Transverse colon (tissue), 4 donors: ENCODE measurements at places on chromosomes 5 and 9. TPM values are rescaled to one million over a fixed set of nuclear protein-coding genes. Genes with fewer than 3 reads are reported as not detected.

The IL7R gene
- total RNA-seq = 54.8 TPM

The ARHGEF37 gene
- 27.5 TPM for total RNA-seq

The RAD50 gene
- 47.5 TPM for total RNA-seq

DNA sequence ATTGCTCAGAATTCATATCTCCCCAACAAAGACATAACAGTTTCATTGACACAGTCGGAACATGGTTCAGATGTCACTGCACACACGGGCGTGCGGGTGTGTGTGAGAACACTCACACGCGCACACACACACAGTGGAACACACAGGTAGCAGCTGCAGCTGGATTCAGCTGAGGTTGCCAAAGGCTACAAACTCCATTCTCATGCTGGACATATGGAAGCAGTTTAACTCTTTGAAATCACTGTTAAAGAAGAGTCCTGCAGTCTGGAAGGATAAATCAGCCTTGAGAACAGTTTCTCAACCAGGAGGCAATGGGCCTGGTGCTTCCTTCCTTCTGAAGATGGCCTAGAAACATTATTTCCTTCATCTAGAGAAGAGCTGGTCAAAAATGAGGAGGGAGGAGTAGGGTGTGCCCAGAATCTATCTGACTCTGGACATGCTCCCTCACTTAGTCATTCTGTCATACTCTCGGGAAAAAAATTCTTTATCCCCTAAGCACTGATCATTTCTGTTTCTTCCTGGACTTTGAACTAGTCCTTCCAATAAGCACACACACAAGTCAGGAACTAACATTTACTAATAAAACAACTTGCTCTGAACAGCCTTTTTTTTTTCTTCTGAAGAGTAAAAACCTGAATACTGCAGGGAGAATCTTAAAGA, 160.6 kb downstream of the ZDHHC21 start:
- no peaks in the 10 kb centered on the region for H3K36me3 ChIP-seq
- no peak for DNase-seq
- H3K4me3 ChIP-seq = no peak overlapping the region
- H3K4me1 ChIP-seq = no peaks in the 10 kb centered on the region
- no peaks in the 10 kb centered on the region for H3K27me3 ChIP-seq

DNA sequence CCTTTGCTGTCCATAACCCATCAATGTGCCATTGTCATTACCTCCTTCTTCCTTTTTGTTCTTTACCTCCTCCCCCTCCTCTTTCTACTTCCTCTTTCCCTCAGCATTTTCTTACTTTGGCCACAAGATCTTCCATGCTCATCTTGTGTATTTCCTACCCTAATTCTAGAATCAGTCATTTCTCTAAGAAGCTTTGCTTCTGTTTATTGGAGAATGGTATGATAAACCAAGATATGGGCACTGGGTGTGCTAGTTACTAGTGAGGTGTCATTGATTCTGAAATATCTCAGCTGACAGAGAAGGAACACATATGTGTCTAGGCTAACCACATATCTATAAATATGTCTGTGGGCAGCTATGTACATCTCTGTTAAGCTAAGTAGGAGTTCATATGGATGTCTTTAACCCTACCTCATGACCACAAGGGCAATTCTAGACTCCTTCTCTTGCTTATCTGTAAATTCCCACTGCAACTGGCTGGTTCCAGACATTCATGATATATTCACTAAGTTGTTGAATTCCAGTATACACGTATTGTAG, 2051.3 kb upstream of the CDH9 start:
- H3K4me3 ChIP-seq = no peak overlapping the region
- DNase-seq = no peak
- H3K27ac ChIP-seq = no peak overlapping the region

GRCh38 chr5:163496286-163496685, 9.1 kb upstream of the MAT2B start:
- H3K4me1 ChIP-seq = no peaks in the 10 kb centered on the region
- H3K27ac ChIP-seq = no peak overlapping the region
- H3K36me3 ChIP-seq = no peaks in the 10 kb centered on the region
- no peaks in the 10 kb centered on the region for H3K27me3 ChIP-seq
